Naive B cell (primary cell): ENCODE measurements at places on chromosomes 2 and 18. TPM values are rescaled to one million over a fixed set of nuclear protein-coding genes. Genes with fewer than 3 reads are reported as not detected.

Gene DCC
- not detected for polyA plus RNA-seq

Gene SIX3
- polyA plus RNA-seq: not detected

Gene IL1F10
- polyA plus RNA-seq: not detected

Gene AGFG1
- 20.0 TPM for polyA plus RNA-seq

Gene ICOS
- polyA plus RNA-seq: not detected

Gene TMEM37
- not detected for polyA plus RNA-seq

Gene SCYGR6
- polyA plus RNA-seq: not detected

Gene SAG
- not detected for polyA plus RNA-seq

Gene LRRTM4
- polyA plus RNA-seq: not detected

Gene HOXD8
- polyA plus RNA-seq: not detected

Gene CAPN14
- polyA plus RNA-seq: 1.3 TPM

Gene HEATR5B
- polyA plus RNA-seq: 24.2 TPM
